Suprapubic skin (tissue), 4 donors: ENCODE measurements at places on chromosomes 5 and 9.
A peak's percentile ranks its signal among the peaks of the same experiment; 100 is the strongest.

DNA sequence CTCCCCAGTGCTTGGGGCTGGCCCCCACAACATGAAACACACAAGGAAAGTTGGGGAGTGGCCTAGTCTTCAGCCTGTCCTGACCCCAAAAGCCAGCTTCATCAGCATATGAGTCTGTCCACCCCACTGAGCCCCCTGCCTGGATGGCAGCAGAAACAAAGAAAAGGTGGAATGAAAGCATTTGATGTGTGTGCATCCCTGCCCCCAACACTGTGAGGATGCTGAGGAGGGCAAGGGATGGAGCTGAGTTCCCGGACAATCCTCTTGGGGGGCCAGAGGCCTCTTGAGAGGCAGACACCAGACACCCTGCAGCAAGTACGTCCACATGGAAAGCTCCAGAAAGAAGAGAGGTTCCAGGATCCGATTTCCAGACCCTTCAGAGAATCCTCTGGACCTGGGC lies 113.5 kb upstream of the PPP1R26 start:
- no peak for DNase-seq
- no peaks in the 10 kb centered on the region for H3K36me3 ChIP-seq
- H3K27me3 ChIP-seq: peaks cover 26% of the 10 kb centered on the region

DNA sequence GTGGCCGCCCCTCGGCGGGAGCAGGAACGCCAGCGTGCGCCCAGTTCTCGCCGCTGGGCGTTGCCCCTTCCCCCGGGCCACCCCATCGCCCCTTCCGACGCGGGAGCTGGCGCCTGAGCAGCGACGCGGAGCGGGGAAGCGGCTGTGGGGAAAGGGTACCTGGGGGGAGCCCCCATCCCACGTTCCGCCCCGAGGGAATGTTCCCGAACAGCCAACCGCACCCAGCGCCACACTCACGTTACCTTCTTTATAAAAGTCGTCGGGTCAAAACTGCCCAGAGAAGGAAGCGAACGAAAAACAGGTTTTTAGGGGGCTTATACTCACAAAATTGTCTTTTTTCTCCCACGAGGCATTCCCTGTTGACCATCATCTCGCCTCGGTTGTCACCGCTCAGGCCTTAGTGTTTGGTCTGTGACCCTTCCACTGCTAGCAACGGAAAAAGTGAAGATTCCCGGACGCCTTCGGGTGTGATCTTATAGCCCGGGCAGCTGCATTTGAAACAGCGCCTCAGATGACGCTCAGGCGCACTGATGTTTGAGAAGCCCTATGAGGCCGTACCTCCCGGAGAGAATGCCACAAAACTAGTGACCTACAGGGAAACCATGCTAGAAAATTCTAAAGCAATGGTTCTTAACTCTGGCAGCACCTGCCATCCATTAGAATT lies 475 bp upstream of the GOLM1 start:
- H3K27ac ChIP-seq: peak overlapping the region; percentile 80
- peaks cover 16% of the 10 kb centered on the region for H3K4me1 ChIP-seq
- H3K36me3 ChIP-seq: no peaks in the 10 kb centered on the region

GRCh38 chr5:173256800-173257199 lies 21.8 kb upstream of the NKX2-5 start:
- H3K4me1 ChIP-seq: no peaks in the 10 kb centered on the region
- no peak for DNase-seq
- peaks cover 70% of the 10 kb centered on the region for H3K27me3 ChIP-seq
- H3K4me3 ChIP-seq: no peak overlapping the region
- no peaks in the 10 kb centered on the region for H3K36me3 ChIP-seq

- no peak for DNase-seq
- H3K27me3 ChIP-seq: no peaks in the 10 kb centered on the region
- no peaks in the 10 kb centered on the region for H3K36me3 ChIP-seq
- H3K4me3 ChIP-seq: no peak overlapping the region
Measured at GRCh38 chr5:57774439-57774838, 291.8 kb upstream of the ACTBL2 start.

GRCh38 chr9:31587146-31587545 lies 797.3 kb upstream of the ACO1 start:
- H3K27me3 ChIP-seq: no peaks in the 10 kb centered on the region
- no peak for DNase-seq
- no peaks in the 10 kb centered on the region for H3K36me3 ChIP-seq

- H3K27ac ChIP-seq: no peak overlapping the region
- H3K4me3 ChIP-seq: no peak overlapping the region
- no peaks in the 10 kb centered on the region for H3K27me3 ChIP-seq
- no peaks in the 10 kb centered on the region for H3K36me3 ChIP-seq
- peaks cover 6% of the 10 kb centered on the region for H3K4me1 ChIP-seq
Measured at GRCh38 chr5:39484673-39485072, 59.9 kb upstream of the DAB2 start.

- no peak for DNase-seq
- no peaks in the 10 kb centered on the region for H3K36me3 ChIP-seq
- no peaks in the 10 kb centered on the region for H3K27me3 ChIP-seq
- H3K27ac ChIP-seq: no peak overlapping the region
- H3K4me1 ChIP-seq: no peaks in the 10 kb centered on the region
Measured at GRCh38 chr9:82356871-82357270, 368.3 kb downstream of the SPATA31D1 start.

GRCh38 chr5:84825606-84826005 lies 440.9 kb upstream of the EDIL3 start:
- H3K36me3 ChIP-seq: no peaks in the 10 kb centered on the region
- no peaks in the 10 kb centered on the region for H3K4me1 ChIP-seq
- no peak for DNase-seq
- no peak overlapping the region for H3K4me3 ChIP-seq

DNA sequence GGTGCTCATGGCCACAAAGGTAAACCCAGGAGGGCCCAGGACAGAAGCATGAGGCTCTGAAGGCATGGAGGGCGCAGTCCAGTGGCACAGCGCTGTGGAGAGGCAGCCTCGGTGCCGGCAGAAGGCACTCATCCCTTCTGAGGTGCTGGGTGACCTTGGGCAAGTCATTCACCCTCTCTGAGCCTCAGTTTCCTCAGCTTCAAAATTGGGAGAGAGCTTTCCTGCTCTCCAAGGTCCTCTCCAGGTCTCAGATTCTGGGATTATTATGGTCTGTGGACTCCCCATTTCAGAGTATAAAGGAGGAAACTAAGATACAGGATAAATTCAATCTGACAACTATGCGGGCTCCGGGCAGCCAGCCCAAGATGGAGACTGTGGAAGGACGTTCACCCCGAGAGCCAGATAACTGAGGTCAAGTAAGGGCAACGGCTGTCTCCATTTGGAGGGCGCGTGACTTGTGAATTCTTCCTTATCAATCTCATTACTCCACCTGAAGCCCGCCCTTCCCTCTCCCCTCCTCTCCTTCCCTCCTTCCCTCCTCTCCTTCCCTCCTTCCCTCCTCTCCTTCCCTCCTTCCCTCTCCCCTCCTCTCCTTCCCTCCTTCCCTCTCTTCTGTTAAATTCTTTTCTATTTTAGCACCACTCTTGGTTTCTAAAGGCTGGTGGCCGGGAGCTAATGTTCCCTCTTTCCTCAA lies 58.1 kb downstream of the LRSAM1 start:
- no peak overlapping the region for H3K4me3 ChIP-seq
- no peak overlapping the region for H3K27ac ChIP-seq
- DNase-seq: no peak

- H3K4me1 ChIP-seq: peaks cover 53% of the 10 kb centered on the region
- H3K27ac ChIP-seq: no peak overlapping the region
- DNase-seq: no peak
- no peak overlapping the region for H3K4me3 ChIP-seq
- no peaks in the 10 kb centered on the region for H3K36me3 ChIP-seq
- H3K27me3 ChIP-seq: peaks cover 6% of the 10 kb centered on the region
Measured at GRCh38 chr9:136629001-136629878, 33.5 kb upstream of the EGFL7 start.

DNA sequence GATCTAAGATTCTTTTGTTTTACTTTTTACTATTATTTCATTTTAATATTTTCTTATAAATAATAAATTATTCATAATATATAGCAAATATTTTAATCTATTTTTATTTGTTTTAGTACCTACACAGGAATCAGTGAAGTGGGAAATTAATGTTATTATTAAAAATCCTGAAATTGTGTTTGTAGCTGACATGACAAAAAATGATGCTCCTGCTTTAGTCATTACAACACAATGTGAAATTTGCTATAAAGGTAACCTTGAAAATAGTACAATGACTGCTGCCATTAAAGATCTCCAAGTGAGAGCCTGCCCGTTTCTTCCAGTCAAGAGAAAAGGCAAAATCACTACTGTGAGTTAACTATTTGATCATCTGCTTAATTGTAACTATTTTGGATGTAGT lies 138.7 kb downstream of the VPS13A start:
- H3K36me3 ChIP-seq: peaks cover 12% of the 10 kb centered on the region
- H3K4me3 ChIP-seq: no peak overlapping the region
- DNase-seq: no peak
- H3K4me1 ChIP-seq: no peaks in the 10 kb centered on the region
- H3K27ac ChIP-seq: no peak overlapping the region

GRCh38 chr5:150931368-150931965 lies 26.7 kb upstream of the ZNF300 start:
- DNase-seq: no peak
- no peaks in the 10 kb centered on the region for H3K4me1 ChIP-seq
- no peak overlapping the region for H3K27ac ChIP-seq
- no peaks in the 10 kb centered on the region for H3K27me3 ChIP-seq

DNA sequence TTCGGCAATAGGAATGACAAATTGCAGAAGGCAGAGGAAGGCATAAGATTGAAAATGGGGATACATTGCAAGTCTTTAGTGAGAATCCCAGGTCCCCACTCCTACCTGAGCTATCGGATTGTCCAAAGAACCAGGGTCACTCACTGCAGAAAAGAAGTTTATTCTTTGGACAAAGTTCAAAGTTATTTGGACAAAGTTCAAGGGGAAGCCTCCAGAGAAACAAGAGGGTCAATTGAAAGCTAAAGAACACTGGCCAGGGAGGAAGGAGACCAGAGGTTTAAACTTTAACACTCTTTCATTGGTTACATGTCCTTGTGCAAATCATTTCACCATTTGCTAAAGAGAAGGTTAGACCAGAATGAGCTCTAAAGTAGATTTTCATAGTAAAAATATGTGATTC lies 5.2 kb upstream of the UHRF2 start:
- peaks cover 7% of the 10 kb centered on the region for H3K27me3 ChIP-seq
- no peak overlapping the region for H3K4me3 ChIP-seq
- DNase-seq: no peak
- H3K4me1 ChIP-seq: peaks cover 4% of the 10 kb centered on the region

DNA sequence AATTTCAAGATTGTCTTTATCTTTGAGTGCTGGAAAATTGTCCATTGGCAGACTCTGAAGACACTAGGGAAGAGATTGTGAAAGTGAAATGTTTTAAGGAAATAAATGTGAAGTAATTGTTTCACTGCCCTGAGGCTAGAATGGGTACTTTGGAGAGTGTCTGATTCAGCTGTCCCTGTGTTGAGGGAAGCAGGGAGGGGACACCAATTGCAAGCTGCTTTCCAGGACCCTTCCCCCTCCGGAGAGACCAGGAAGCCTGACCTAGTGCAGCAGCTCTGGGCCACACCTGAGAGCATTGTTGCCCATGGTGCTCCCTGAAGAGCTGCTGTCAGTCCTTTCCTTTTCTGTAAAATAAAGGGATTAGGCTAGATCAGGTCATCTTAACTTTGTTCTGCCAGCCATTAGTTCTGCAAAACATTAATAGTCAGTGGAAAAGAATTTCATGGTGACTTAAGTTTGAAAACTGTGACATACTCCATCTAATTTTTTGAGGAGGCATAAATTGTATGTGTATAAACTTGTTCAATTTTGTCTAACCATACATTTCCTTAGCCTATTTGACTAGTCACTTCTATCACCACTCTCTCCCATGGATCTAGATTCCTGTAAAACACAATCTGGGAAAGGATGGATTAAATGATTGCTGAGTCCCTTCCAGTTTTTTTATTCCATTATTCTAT lies 18.8 kb downstream of the MAP1B start:
- DNase-seq: no peak
- H3K27ac ChIP-seq: no peak overlapping the region
- peaks cover 4% of the 10 kb centered on the region for H3K36me3 ChIP-seq

DNA sequence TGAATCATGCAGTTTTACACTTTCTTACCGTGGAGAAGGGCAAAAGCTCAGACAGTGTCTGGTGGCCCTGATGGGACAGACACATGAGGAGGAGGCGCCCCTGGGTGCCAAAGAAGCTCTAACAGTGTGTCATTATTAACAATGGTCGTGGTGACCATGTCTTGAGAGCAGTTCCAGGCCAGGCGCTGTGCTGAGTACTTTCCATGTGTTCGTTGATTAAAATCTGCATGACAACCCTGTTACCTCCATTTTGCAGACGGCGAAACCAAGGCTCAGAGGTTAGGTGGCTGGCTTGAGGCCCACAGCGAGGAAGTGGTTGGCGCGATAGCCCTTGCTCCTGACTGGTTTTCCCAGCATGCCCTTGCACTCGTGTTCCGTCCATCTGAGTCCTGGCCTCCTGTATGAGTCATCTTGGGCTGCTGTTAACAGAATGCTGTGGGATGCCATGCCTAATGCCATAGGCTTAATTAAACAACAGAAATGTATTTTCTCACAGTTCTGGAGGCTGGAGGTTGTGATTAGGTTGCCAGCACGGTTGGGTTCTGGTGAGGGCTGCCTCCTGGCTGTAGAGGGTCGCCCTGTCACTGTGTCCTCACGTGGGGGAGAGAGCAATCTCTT lies 92.0 kb downstream of the AMBP start:
- H3K27me3 ChIP-seq: no peaks in the 10 kb centered on the region
- peaks cover 5% of the 10 kb centered on the region for H3K4me1 ChIP-seq
- no peak overlapping the region for H3K27ac ChIP-seq

DNA sequence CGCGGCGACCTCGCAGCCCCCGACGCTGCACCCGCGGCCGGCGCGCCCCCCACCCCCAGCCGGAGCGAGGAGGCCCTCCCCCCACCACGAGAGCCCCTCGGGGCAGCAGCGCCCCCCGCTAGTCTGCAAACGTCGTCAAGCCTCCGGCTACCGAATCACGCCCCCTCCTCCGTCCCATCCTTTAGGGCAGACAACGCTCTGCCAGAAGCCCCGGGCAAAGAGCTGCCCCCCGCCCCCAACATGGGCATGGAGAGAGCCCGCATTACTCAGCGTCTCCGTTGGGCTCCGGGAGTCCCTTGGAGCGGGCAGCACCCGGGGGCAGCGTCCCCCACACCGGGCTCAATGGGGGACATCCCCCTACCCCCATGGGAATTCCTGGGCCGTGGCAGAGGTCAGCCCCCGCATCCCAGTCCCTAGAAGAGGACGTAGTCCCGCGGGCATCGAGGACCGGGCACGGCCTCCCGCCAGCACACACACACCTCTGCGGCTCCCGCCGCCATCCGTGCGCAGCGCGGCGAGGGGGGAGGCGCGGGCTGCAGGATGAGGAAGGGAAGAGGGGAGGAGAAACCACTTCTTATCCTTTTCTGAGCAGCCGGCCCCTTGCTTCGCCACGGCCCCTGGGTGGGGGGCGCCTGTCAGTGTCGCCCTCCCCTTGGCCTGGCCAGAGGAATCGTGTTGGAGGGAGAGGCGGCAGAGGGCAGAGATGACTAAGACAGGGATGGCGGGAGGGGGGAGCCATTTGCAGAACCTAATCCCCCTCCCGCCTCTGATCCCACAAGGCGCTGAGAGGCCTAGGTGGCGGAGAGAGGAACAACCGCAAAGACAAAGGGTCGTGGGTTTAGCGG lies 750 bp downstream of the DNM1 start:
- peaks cover 39% of the 10 kb centered on the region for H3K4me1 ChIP-seq
- no peak for DNase-seq
- peak overlapping the region; percentile 93 for H3K4me3 ChIP-seq
- no peaks in the 10 kb centered on the region for H3K36me3 ChIP-seq

GRCh38 chr9:107707428-107707837 lies 217.9 kb upstream of the KLF4 start:
- no peak for DNase-seq
- H3K36me3 ChIP-seq: no peaks in the 10 kb centered on the region
- no peak overlapping the region for H3K27ac ChIP-seq
- H3K27me3 ChIP-seq: no peaks in the 10 kb centered on the region
- peaks cover 16% of the 10 kb centered on the region for H3K4me1 ChIP-seq
